ENCODE measurements at places on chromosomes 6 and 20.
A peak's percentile ranks its signal among the peaks of the same experiment; 100 is the strongest.

DNA sequence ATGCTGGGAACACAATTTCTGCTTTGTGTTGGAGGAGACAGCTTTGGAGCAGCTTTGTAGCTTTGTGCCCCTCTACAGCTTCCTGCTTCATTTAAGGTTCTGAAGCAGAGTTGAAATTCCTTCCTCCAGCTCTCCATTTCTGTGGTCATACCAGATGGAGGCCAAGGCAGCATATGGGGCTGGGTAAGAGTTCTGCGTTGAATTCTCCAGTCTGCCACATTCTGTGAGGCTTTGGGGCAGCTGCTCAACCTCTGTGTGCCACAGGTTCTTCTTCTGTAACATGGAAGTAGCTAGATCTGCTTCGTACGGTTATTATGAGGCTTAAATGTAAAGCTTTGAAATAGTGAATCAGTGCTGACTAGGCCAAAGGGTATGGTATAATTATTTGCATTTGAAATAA is 2.9 kb upstream of the TRIM26 start:
- no peak for DNase-seq

DNA sequence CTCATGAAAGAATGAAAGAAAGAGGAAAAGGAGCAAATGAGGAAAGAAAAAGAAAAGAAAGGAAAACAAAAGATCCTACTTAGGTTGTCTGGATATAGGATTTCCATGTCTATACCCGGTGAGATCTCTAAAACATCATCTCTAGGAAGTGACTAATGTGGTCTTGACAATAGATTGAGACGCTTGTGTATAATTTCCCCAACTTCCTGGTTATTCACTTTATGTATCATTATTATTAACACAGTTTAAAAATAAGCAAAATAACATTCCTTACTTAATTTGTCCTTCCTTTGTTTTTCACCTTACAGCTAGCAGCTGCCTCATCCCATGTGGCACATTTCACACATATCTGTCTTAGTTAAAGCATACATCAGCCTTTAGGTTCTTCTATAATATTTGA is 27.0 kb downstream of the LAMA4 start:
- no peak for DNase-seq

GRCh38 chr6:70863343-70863742 is 93.5 kb downstream of the B3GAT2 start:
- no peak for DNase-seq

- DNase-seq: no peak
Observed at GRCh38 chr6:129141499-129141898, 258.6 kb downstream of the LAMA2 start.

GRCh38 chr6:159307246-159307790 is 138.1 kb downstream of the FNDC1 start:
- DNase-seq: no peak

- DNase-seq: no peak
Observed at GRCh38 chr6:42257614-42258013, 40.0 kb upstream of the MRPS10 start.

GRCh38 chr6:70874181-70874913 is 82.5 kb downstream of the B3GAT2 start:
- peak; percentile 25 for DNase-seq

GRCh38 chr6:78483553-78484197 is 383.7 kb upstream of the IRAK1BP1 start:
- no peak for DNase-seq

- no peak for DNase-seq
Observed at GRCh38 chr20:16488616-16489015, 84.6 kb downstream of the KIF16B start.

- no peak for DNase-seq
Observed at GRCh38 chr6:6631053-6631452, 42.5 kb downstream of the LY86 start.

DNA sequence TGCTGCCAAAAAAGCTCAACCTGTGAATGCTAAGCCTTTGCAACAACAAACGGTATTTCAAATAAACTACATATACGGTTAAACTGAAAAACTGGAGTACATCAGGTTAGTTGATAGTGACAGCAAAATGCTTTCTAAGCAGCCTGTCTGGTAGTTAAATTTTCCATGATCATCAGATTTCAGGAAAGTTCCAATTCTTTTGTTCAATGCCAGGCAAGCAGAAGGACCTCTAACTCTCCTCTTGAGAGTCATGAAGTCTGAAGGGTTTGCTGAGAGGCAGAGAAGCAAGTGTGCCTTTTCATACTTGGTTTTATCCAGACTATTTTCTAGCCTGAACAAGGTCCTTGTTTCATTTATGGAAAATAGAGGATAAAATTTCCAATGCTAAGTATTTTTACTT is 4.5 kb downstream of the FLRT3 start:
- no peak for DNase-seq

- DNase-seq: peak; percentile 22
Observed at GRCh38 chr6:82750556-82750955, 315.1 kb downstream of the UBE3D start.

GRCh38 chr6:56223995-56224394 is 23.4 kb downstream of the COL21A1 start:
- DNase-seq: no peak

DNA sequence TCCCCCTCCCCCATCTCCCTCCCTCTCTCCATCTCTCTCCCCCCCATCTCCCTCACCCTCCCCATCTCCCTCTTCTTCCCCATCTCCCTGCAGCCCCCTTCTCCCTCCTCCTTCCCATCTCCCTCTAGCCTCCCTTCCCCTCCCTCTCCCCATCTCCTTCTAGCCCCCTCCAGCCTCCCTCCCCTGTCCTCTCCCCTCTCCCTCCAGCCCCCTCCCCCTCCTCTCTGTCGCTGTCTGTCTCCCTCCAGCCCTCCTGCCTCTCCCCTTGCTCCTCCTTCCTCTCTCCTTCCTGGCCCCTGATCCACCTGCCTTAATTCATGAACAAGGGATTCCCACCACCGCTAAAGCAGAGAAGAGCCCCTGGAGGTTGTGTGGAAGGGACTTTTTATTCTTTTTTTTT is 26.9 kb upstream of the CHMP4B start:
- DNase-seq: no peak

DNA sequence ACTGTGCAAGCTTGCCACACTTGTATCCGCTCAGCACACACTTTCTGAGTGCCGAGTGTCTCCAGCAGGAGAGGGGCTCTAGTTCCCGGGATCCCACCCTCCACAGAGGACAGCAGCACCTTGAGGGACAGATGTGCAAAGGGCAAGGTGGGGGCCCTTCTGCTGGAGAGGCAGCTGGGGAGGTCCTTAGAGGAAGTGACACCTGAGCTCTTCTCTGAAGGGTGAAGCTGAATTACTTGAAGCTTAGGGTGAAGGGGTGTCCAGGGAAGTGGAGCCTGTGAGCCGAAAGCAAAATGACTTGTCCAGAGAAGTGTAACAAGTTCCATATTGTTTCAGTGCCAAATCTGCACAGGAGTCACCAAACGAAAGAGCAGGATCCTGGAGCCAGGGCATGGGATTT is 136.3 kb upstream of the DUSP22 start:
- DNase-seq: no peak

DNA sequence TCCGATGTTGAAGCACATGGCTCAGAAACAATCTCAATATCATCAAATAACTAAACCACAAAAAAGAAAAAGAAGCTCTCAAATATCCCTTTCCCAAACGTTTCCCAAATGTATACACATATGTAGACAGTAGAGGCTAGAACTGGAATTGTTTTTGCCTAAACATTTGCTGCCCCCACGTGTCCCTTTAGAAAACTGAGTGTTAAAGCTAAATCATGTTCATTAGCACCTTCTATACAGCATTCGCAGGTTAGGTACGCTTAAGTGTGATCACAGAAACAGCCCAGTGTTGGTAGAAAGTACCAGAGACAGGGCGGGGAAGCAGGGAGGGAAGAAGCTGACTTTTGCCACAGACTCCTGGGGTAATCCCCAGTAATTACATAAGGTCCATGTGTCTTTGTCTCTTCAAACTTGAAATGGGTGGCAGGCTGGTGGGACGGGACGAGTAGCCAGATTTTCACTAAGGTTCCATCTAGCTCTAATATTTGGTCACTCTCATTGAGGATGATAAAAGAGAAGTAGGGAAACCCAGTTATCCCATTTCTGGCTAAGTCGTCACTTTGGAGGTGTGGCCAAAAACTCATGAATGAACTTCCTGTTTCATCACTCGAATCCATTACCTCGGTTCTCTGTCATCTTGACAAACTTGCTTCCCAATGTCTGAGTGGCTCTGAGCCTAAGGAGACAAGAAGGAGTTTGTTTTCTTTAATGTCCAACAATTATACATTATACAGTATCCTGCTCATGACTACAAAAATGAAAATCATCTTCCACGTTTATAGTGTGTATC is 15.0 kb upstream of the TFAP2A start:
- DNase-seq: no peak

- DNase-seq: no peak
Observed at GRCh38 chr6:109488001-109488400, 5.0 kb upstream of the ZBTB24 start.

DNA sequence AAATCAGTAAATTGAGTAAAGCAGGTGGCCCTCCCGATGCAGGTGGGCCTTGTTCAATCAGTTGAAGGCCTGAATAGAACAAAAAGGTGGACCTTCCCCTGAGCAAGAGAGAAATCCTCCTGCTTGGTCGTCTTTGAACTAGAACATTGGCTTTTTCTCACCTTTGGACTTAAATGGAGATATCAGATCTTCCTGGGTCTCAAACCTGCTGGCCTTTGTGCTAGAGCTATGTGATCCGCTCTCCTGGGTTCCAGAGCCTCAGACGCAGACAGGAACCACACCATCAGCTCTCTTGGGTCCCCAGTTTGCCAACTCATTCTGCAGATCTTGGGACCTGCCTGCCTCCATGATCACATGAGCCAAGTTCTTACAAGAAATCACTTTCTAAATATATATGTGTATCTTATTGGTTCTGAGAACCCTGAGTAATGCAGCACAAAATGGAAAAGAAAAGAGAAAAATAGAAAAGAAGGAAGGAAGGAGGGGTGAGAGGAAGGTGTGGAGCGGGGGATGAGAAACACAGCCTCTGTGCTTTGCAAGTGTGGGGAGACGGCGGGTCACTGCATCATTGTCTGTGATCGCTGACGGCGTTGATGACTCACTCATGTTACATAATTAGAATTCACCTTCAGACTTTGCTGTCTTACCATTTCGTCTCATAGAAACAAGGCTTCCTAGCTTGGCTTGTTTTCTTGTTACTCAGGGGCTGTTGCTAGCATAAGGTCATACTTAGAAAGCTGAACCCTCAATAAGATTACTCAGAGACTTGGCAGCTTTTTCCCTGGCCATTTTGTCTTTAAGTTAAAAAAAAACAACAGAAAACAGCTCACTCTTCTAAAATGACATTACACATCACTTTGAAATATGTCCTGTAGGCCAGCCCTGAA is 85.7 kb upstream of the NEDD9 start:
- DNase-seq: no peak

- DNase-seq: no peak
Observed at GRCh38 chr6:8758412-8758811, 323.1 kb upstream of the SLC35B3 start.

DNA sequence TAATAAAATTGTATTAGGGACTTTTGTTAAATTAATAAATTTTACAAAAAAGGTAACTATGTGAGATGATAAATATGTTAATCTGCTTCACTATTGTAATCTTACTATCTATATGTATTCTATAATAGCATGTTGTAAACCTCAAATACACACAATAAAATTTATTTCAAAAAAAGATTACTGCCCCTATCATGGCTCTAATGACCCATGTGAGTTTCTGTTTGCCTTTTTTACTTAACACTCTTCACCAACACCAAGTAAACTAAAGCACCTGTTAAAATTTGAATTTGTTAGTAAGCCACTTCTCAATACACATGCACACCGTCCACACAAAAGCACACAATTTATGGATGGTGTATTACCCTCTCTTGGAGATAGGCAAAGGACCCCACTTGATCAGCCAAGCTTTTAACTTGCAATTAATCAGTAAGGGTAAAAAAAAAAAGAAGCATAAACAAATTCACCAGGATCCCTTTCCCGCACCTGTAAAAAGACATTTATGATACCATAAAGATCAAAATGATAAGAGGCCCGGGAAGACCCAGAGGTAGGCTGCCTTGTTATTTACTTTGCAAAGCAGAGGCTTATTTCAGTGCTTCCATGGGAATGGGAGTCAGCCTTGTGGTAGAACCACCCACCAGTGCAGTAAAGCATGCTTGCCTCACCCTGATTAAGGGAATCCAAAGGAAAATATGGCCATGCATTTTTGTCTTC is 28.6 kb upstream of the PKHD1 start:
- no peak for DNase-seq

DNA sequence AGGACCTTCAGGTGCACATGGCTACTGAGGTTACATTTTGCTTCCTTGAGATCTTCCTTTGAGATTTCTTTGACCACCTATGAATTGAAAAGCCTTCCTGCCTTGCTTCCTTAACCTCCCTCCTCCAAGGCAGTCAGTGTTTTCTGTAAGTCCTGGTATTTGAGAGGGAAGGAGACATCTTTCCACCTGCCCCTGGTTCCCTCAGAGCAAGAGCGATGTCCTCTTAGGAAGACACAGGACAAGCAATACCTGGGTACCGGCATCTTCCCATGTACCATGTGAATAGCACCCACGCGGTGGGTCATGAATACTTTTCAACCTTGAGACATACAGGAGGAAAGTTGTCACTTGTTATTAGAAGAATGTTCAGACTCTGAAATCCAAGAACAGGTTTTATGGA is 37.1 kb downstream of the GINS1 start:
- DNase-seq: no peak

GRCh38 chr20:20755231-20755630 is 42.8 kb upstream of the RALGAPA2 start:
- no peak for DNase-seq

DNA sequence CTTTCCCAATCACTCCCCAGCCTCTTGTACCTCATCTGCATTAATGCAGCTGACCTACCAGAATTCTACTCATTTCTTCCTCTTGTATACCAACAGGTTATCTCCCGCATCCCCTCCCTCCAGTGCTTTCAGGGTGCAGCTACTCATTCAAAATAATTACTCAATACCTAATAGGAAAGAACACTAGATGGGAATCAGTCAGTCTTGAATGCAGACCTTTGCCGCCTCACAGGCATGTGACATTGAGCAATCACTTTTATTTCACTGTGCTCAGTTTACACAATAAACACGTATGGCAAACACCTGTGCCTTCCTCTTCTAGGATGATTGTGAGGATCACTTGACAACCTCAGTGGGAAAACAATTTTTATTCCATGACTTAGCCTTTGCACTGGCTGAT is 13.3 kb downstream of the ZSCAN31 start:
- no peak for DNase-seq

DNA sequence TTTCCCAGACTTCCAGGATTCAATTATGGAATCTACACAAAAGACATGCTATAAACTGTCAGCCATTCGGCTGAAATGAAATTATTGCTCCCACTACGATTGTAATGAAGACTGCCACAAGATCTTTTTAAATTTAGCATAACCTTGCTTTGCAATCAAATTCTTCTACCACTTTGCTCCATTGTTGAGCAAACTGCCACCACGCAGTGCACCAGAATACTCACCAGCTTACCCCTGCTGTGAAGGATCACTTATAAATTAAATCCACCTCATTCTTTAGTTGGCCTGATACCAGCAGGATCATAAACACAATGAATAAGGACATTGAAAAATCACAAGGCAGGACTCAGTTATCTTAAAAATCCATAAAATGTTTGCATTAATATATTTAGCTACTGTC is 151.8 kb upstream of the PRND start:
- DNase-seq: no peak

GRCh38 chr6:93418408-93419303 is 703 bp downstream of the EPHA7 start:
- DNase-seq: no peak

All from foreskin melanocyte (primary cell).